ENCODE measurements at places on chromosomes 12 and 14.

DNA sequence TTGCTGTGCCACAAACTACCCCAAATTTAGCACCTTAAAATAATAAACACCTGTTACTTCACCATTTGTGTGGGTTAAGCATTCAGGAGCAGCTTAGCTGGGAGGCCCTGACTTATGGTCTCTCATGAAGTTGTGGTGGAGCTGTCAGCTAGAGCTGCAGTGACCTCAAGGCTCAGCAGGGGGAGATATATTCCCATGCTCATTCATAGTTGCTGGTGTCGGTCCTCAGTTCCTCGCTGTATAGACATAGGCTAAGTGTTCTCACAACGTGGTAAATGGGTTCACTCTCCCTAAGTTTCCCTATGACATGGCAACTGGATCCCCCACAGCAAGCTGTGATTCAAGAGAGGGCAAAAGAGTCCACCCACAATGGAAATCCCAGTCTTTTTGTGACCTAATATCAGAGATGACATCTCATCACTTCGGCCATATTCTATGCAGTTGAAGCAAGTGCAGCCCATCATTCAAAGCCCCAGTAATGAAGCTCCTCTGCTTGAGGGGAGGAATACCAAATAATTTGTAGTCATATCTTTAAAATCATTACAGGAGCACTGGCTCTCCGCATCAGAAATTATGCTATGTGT, 41.1 kb downstream of the PRB3 start:
- peak; percentile 53 for DNase-seq

- no peak for DNase-seq
Observed at GRCh38 chr14:75619548-75619947, 41.1 kb downstream of the ERG28 start.

GRCh38 chr12:97368462-97369163, 94.0 kb upstream of the RMST start:
- no peak for DNase-seq

DNA sequence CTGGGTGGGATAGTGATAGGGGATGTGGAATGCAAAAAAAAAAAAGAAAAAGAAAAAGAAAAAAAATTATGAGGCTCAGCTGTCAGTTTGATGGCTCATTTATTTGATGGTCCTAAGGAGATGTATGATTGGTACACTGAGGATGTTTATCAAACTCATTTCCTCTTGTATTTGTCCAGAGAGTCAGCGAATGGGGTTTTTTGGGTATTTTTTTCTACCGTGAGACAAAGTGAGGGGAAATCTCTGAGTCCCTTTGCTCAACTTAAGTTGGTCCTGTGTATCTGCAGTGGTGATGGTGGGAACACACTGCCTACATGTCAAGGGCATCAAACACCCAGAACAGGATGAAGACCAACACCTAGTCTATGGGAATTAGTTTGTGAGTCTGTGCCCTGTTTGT, 176.9 kb upstream of the HIF1A start:
- no peak for DNase-seq

DNA sequence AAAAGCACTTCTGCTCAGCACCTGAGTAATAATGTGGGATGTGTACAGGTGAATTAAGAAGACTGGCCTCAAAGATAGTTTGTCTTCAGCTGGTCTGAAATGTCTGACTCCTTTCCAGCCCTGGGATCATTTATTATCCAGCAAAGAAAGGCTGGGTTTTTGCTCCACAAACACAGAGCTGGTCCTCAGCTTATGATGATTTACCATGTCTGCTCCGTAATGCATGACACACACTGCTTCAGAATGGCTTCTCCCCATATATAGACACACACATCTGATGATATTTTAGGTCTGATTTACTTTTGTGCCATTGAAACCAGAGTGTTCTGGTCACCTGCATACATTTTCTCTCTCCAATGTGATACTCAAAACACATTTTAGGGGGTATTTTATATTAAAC, 225.0 kb downstream of the SLC25A21 start:
- DNase-seq, result no peak

Data from activated CD8-positive, alpha-beta T cell treated with anti-CD3 and anti-CD28 coated beads, Interleukin-2, amount 10 ng/mL, durations not matched to agents 7 days and 5 days (primary cell).